Stimulated activated CD4-positive, alpha-beta T cell treated with anti-CD3 and anti-CD28 coated beads, Interleukin-1b, Interleukin-23, amount 100 ng/mL, for 48 hours (primary cell): ENCODE measurements at places on chromosomes 6 and 20.
A peak's percentile ranks its signal among the peaks of the same experiment; 100 is the strongest.

- DNase-seq = no peak
Observed at GRCh38 chr6:51608932-51609331, 478.5 kb downstream of the PKHD1 start.

- DNase-seq = no peak
Observed at GRCh38 chr20:45372241-45372640, 5.9 kb downstream of the TP53TG5 start.

- DNase-seq = no peak
Observed at GRCh38 chr20:11301699-11302098, 616.0 kb upstream of the BTBD3 start.

- no peak for DNase-seq
Observed at GRCh38 chr6:40907198-40907701, 131.8 kb downstream of the UNC5CL start.

GRCh38 chr20:62728781-62729300 lies 20.2 kb downstream of the NTSR1 start:
- no peak for DNase-seq

DNA sequence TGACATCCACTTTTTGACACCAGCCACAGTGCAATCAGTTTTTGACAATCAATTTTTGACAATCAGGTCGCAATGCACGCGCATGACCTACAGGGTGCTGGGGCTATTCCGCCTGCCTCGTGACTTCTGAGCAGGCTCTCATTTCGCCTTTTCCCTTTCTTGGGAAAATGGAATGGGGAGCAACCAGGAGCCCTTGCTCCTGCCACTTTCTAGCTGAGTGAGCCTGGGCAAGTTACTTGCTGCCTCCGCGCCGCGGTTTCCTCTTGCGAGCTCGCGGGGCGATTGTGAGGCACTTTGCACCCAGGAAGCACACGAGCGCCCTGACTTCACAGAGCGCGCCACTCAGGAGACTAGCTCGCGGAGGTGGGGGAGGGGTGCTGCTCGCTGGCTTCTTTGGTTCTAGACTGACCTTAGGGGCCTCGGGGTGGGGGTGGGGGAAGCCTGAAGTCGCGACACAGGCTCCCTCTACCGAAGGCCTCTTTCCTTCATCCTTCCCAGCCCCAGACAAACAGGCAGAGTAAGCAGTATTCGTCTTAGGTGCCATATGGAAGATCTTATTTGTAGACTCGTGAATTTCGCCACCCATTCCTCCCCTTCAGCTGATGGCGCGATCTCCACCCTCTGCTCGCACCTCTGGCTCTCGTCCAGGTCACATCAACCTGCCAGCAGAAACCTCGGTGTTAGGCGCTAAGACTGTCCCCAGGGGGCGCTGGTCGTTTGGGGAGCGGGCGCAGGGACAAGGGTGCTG lies 4.6 kb downstream of the TP53TG5 start:
- peak; percentile 91 for DNase-seq

DNA sequence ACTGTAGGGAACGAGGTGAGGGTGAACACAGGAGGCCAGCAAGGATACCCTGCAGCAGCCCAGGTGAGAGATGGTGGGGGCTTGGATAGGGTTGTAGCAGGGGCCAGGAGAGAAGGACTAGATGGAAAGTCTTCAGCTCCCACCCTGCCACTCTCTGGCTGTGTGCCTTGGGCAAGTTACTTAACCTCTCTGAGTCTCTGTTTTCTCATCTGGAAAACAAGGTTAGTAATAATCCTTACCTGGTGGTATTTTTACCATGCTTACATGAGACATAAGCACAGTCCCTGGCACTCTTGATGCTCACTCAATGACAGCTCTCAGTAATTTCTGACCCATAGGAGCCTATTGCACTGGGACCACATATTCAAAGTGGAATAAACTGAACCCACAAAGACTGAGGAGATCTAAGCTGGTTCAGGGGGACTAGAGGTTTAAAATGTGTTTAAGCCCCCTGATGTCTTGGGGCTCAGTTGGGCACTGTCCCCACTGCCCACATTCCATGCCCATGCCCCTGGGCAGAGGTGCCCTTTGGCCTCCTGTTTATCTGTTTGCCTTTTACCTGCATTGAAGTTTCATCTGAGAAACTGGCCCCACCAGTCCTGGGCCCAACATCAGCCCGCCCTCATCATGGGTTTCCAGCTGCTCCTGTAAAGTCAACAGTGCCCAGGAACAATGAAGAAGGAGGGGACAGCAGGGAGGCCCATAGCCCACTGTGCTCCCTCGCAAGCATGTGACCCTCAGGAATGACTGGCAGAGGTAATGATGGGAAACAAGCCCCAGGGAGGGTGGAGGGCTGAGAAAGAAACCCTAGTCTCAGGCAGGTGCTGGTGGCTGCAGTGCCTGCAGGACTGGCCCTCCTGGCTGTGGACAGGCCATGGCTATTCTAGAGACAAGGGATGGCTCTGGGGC lies 104.0 kb downstream of the VEGFA start:
- no peak for DNase-seq

DNA sequence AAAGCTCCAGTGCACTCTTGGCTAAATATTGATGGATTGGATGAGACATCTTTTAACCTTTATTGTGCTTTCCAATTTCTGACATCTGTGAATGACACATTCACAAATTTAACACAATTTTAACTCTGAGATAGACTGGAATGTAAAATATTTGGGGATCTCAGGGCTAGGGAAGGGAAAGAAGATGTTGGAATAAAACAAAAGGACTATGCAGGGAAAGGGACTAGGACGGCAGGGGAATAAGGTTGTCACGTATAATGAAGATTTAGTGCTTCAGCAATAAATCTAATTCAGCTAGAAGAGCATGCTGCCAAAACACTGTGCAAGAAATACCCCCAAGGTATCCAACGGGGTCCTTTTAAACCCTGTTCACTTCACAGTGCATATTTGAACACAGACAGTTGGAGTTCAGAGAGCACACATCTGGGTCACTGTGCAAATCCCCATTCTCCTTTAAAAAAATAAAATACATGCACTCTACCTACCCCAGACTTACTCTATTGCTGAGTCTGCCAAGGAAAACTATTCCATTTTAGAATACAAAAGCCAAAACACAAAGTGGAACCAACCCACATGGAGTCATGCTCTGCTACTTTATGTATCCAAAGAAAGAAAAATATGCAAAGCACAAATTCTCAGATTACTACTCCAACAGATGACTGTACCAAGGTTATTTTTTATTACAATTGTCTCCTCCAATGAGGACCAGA lies 151.0 kb upstream of the RSPO3 start:
- no peak for DNase-seq

DNA sequence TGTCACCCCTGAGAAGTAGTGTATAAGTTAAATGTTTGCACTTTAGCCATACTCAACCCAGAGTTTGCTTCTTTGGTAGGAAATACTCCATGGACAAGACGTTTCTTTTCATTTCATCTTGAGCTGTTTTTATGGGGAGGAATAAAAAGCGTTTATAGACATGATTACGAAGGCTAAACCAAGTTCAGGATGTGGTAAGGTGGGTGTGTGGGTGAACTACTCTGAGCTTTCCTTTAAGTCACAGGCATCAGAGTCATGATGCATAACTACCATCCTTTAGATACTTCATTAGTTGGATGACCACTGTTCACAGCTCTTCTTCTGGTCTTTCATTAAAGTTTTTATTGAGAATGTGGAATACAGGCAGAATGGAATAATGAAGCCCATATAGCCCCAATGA lies 48.9 kb downstream of the EBF4 start:
- DNase-seq = no peak

DNA sequence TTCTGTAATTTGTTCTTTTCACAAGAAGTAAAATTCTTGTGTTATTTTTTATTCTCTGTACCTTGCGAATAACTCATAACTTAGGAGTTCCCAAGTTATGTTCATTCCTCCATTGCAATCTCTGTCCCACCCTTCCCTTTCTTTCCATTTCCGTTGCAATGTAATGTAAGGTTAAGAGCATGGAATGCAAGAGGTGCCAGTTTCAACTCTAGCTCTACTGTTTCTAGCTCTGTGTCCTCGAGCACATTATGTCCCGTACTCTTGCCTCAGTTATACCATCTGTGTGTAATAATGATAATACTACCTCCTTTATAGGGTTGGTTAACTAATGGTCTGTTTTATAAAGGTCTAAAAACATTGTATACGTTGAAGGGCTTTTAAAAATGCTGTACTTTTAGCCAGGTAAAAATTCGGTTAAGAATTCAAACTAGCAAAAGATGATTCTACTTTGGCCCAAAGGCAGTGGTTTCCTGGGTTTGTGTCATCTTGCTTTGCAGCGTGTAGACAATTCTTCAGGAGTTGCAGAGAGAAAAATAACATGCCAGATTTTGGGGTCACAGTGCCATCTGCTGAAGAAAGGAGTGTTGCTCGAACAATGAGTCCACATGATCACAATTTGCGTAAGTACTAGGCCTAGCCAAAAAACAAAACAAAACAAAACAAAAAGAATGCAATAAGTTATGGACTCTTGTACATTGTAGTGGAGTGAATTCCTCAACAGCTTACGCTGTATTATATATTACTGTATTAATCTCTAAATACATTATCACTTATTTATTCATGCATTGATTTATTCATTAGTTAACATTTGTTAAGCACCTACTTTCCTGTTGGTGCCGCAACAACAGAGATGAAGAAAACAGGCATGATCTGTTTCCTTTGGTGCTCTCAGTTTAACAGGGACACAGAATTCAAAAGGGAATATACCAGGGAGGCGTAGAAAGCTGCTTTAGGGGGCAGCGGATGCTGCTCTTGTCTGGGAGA lies 10.0 kb upstream of the PFDN4 start:
- DNase-seq = no peak

GRCh38 chr6:146028252-146028795 lies 538 bp upstream of the GRM1 start:
- DNase-seq = peak; percentile 6

DNA sequence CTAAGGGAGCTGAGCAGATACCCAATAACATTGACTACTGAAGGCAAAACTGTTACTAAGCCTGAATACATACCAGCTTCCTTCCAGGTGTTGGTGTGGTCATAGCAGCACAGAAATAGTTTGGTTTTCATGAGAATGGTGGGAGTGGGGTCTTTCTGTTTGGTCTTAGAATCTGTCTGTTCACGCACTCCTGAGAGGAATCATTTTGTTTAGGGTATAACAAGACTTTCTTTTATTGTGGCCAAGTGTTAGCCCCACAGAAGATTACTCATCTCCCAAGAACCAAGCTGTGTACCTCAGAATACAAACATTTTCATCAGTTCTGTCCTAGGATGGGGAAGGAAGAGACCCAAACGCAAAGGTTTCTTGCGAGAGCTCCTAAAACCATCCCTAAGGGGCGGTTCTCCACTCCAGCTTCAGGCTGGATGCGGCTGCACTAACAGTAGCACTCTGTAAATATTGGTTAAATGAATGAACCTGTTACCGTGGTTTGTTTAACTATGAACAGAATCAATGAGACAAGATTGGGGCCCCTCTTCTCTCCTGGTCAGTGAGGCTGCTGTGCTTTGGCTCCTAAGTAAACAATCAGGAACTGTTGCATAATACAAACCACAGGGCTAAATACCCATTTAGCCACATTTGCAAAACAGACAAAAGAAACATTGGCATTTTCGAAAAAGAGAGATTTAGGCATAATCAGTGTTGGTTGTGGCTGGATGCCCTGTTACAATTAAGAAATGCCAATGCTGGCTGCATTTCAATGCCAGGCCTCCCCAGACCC lies 44.9 kb downstream of the SNAP25 start:
- no peak for DNase-seq

DNA sequence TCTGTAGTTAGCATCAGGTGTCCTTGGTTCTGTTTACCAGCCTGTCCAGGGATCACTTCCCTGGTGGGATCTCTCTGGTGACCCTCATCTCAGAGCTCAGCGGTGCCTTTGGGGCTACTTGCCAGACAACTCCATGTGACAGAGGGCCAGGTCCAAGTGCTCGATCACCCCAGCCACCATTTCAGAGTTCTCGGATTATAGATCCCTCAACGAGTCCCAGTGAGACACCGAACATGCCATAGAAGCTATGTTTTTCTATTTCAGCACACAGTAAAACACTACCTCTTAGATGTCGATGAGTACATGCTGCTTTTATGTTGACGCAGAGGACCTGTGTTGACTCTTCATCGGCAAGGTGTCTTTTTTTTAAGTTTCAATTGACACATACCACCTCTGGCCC lies 170.1 kb upstream of the AKAP12 start:
- no peak for DNase-seq

DNA sequence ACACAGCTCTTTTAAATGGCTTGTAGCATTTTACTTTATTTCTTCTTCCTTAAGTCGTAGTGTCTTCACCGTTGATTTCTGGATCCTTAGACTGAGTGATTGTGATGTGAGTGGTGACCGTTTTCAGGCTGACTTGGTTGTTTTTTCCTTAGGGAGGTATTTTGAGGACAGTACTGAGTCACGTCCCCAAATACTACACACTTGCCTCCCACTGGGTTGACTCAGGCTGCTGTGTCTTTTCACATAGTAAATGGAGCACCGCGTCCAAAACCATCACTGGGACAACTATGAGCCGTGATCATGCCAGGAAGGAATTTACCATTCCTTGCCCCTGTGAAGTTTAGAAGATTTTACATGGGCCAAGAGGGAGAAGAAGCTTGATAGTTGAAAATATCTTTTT lies 174.1 kb downstream of the FARS2 start:
- no peak for DNase-seq

DNA sequence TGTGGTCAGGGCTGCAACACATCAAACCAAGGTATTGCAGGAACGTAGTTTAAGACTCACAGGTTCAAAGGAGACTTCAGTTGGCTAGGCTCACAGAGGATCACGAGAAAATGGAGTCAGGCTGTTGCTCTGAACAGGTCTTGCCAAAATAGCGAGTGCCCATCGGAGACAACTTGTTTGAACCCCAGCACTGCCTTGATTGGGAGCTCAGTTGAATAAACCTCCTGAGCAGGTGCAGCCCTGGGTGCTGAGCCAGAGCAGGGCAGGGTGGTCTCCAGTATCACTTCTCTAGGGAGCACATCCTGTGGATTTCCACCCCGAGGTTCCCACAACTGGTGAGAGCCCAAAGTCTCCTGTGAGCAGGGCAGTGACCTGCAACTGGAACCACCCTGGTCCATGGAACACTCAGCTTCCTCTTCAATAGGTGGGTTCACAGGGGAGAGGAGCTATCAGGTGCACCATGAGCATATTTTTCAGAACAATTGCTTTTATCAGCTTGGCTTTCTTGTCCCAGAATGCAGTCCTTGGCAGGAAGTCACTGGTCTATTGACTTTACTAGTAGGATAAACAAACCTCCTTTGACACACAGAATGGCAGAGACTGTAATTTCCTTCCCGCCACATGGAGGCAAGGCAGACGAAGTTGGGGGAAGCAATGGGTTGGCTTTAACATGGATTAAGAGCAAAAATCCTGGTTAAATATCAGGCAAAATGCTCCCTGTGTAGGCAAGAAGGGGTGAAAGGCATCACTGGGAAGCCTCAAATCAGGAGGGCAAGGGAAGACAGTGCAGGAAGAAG lies 267.7 kb upstream of the FOXQ1 start:
- no peak for DNase-seq

- DNase-seq = no peak
Observed at GRCh38 chr6:50925981-50926380, 107.3 kb downstream of the TFAP2B start.

GRCh38 chr20:49187330-49187850 lies 744 bp downstream of the STAU1 start:
- DNase-seq = no peak

DNA sequence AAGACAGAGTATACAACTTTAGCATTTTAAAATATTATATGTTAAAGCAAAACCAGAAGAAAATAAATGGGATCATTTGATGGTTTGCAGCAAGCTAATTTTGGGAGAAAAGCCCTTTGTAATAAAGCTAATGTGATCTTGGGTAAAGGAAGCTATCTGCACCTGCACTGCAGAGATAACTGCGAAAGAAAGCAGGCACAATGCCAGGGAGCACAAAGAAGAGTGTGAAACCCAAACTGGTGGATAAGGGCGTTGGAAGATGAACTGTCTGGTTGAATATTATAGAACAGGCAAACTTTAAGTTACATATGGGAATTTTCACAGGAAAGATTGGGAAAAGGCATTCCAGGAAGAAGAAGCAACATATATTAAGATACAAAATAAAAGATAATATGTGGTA lies 179.2 kb upstream of the KHDRBS2 start:
- no peak for DNase-seq
